ENCODE measurements at places on chromosomes 6 and 20. TPM values are rescaled to one million over a fixed set of nuclear protein-coding genes. Genes with fewer than 3 reads are reported as not detected.

DNA sequence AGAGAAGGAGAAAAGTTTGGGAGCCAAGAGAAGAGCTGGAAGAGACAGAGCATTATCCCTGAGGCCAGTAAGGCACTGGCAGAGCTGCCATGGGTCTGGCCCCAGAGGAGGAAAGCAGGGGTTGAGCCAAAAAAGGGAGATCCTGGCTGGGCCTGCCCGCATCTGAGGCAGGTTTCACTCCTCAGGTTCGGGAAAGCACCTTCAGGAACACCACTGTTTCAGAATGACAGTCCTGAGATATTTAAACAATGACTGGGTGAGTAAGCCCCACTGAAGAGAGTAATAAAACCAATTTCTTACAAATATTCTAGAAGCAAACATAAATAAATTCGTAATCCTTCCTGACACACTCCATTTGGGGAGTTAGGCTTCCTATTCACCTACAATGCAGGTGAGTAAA lies 152.2 kb downstream of the BACH2 start:
- H3K27me3 ChIP-seq, result no peaks in the 10 kb centered on the region
- peaks cover 12% of the 10 kb centered on the region for H3K4me1 ChIP-seq
- H3K4me3 ChIP-seq, result no peak overlapping the region
- DNase-seq, result no peak

GRCh38 chr6:9112544-9112943 lies 677.2 kb upstream of the SLC35B3 start:
- no peak for DNase-seq
- no peak overlapping the region for H3K27ac ChIP-seq

DNA sequence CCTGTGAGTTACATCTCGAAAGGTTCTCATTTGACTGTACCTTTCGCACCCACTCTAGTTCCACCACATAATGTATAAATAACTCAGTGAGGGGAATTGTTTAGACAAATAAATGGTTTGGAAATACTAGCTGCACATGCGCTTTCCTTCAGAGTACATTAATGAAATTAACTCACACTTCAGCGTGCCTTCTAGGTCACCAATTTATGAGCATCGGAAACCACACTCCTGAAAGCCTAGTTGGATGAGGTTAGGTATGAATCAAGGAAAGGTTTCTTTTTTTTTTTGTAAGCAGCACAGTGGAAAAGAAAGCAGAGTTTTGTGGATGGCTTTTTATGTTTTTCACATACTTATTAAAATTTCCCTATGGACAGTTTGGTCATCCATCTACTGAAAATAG lies 247.8 kb upstream of the TCF21 start:
- no peak overlapping the region for H3K4me3 ChIP-seq
- no peaks in the 10 kb centered on the region for H3K36me3 ChIP-seq
- no peaks in the 10 kb centered on the region for H3K4me1 ChIP-seq
- no peak overlapping the region for H3K27ac ChIP-seq

The CST2 gene
- not detected for total RNA-seq

The TGM3 gene
- total RNA-seq, result not detected

The SNPH gene
- total RNA-seq, result 3.1 TPM
